Fibroblast of skin of left quadriceps (primary cell): ENCODE measurements at places on chromosomes 2 and 18.
A peak's percentile ranks its signal among the peaks of the same experiment; 100 is the strongest.

- DNase-seq, result no peak
Observed at GRCh38 chr2:64945973-64946768, 43.0 kb upstream of the SLC1A4 start.

DNA sequence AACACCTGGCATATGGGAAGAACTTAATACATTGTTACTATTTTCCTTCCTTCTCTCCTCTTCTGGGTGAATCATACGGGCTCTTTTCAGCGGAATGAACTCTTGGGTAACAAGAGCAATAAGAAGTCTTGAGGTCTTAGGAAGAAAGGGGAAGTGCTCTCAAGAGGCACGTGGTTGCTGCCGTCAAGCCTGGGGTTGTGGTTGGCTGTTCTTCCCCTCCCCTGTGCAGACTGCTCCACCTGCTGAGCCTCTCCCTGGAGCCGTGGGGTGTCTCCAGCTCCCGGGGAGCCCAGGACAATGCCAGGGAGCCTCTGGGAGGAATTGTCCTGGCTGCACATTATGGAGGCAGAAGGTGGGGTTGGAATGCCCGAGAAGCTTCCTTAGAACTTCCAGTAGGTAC, 19.4 kb downstream of the TOGARAM2 start:
- DNase-seq, result no peak

DNA sequence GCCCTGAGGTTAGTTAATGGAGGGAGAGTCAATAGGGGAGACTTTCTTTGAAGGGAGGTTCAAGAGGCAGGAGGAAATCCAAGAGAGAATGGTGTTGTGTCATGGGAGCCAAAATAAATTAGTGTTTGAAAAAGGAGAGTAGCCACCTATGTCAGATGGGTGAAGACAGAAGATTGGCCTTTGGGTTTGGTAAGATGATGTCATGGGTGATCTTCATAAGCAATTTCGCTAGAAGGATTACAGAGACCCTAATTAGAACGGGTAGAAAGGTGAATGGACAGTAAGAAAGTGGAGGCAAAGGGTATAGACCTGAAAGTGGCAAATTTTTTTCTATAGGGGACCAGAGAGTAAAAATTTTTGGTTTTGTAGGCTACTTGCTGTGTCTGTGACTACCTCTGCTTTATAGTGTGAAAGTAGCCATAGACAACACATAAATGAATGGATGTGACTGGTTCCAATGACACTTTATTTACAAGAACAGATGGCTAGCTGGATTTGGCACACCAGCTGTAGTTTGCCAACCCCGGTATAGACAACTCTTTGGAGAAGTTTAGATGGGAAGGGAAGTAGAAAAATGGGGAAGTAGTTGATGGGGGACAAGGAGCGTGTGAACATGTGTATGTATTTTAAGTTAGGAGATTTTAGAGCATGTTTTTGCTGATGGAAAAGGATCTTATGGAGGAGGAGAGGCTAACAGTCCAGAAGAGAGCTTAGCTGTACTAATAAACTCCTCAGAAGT, 9.3 kb downstream of the STAMBP start:
- no peak for DNase-seq

- no peak for DNase-seq
Observed at GRCh38 chr2:146633159-146633558, 1211.7 kb upstream of the ACVR2A start.

DNA sequence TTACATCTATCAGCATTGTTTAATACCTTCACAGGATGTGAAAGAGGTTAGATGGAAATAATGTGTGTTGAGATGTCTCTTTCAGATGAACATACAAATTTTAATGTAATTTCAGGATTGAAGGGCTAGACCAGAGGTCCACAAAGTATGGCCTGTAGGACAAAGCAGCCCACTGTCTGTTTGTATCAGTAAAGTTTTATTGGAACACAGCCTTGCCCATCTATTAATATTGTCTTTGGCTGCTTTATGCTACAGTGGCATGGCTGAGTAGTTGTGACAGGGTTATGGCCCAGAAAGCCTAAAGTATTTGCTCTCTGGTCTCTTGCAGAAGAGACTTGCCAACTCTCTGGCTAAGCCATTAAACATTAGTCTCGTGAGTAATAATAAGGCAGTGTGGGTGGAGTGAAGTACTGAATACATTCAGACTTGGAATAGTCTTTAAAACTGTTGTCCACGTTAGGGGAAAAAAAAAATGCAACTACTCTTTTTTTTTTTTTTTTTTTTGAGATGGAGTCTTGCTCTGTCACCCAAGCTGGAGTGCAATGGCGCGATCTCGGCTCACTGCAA, 74.5 kb upstream of the NOSTRIN start:
- DNase-seq, result no peak

DNA sequence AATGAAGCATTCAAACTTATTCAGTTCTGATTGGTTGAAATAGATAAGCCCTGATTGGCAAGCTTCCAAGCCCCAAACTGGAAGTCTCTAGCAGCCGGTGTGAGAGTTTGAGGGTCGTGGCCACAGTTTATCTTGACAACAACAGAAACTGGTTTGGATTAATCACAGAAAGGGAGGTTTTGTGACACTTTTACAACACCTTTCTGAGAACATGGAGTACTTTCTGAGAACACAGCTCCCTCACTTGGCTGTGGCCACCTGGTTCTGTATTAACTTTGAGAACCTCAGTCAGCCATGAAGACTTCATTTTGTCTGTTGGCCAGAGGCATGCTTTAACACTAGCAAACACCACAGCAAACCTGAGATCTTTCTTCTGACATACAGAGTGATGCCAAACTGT, 280.7 kb upstream of the VWC2L start:
- DNase-seq, result no peak

DNA sequence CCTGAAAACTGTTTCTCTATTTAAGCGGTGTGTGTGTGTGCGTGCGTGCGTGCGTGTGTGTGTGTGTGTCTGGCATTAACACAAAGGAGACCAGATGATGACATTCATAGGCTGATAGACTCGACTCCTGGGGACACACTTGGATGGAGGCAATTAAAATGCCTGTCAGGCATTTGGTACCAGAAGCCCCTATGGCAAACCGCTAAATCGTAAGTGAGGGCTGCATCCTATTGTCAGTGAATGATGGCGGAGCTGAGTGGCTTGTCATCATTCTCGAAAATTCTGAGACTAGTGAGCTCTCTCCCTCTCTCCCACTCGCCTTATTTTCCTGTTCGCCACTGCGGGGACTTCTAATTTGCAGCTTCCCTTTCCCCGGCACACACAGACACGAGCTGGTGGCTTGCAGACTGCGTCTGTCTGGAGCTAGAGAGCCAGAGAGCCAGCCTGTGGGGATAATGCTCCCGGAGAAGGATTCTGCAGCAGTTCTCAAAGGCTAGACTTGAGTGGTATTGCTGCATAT, 155.4 kb downstream of the MAP2 start:
- DNase-seq, result no peak

DNA sequence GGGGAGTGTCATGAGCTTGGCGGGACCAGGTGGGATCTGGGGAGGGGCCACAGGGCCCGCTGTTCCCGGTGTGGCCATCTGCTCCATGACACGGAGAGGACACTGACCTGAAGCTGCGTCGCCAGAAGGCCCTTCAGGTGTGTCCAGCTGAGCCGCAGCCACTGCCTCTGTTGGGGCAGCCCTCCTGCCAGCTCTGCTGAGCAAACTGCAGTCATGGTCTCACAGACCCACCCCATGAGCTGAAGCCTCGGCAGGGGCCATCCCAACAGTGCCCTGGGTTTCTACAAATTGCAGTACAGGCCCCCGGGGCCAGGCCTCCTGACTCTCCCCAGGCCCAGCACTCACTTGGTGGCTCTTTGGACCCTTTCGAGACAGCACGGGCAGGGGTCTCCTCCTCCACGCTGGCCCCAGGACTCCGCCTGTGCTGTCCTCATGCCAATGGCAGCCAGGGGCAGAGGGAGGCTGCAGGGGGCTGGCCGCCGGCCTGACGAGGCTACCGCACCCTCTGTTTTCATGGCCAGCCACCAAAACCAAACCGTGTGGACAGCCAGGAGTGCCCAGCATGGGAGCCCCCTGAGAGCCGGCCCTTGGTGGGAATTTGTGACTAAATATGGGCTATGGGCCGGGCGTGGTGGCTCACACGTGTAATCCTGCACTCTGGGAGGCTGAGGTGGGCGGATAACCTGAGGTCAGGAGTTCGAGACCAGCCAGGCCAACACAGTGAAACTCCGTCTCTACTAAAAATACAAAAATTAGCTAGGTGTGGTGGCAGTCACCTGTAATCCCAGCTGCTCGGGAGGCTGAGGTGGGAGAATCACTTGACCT, 175.2 kb upstream of the SALL3 start:
- no peak for DNase-seq

- DNase-seq, result no peak
Observed at GRCh38 chr2:104472076-104472475, 381.8 kb upstream of the POU3F3 start.

GRCh38 chr2:150885236-150885635, 376.4 kb downstream of the RBM43 start:
- DNase-seq, result no peak

GRCh38 chr2:56287508-56287907, 103.7 kb downstream of the CCDC85A start:
- no peak for DNase-seq

DNA sequence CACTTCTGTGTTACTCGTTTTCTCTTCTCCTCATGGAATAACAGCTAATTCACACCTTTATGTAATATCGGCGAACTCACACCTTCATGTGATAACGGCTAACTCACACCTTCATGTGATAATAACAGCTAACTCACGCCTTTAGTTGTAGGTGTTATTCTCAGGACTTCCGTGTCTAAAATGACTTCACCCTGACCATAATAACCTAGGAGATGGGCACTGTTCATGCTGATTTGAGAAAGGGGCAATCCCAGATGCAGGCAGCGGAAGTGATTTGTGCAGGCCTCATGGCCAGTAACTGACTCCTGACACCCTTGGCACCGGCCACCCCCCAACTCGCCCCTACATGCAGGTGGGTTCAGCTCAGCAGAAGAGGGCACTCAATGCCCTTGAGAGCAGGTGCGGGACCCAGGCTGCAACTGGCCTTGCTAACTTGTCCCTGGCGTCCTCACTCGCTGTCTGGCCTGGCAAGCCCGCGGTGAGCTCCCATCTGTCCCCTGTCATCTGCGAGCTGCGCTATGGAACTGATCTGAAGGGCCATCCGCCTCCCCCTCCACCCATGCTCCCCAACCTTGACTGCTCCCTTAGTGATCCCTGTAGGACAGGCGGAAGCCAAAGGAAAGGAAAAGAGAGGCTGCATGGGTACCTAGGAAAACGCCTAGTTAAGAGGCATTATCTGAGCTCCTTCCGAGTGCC, 42.6 kb upstream of the MTCL1 start:
- DNase-seq, result no peak

GRCh38 chr2:156398176-156398575, 38.0 kb upstream of the GPD2 start:
- DNase-seq, result no peak

GRCh38 chr2:46847185-46847710, 68.4 kb downstream of the MCFD2 start:
- DNase-seq, result peak; percentile 95

- peak; percentile 74 for DNase-seq
Observed at GRCh38 chr2:32832821-32833220, 113.9 kb upstream of the LTBP1 start.

DNA sequence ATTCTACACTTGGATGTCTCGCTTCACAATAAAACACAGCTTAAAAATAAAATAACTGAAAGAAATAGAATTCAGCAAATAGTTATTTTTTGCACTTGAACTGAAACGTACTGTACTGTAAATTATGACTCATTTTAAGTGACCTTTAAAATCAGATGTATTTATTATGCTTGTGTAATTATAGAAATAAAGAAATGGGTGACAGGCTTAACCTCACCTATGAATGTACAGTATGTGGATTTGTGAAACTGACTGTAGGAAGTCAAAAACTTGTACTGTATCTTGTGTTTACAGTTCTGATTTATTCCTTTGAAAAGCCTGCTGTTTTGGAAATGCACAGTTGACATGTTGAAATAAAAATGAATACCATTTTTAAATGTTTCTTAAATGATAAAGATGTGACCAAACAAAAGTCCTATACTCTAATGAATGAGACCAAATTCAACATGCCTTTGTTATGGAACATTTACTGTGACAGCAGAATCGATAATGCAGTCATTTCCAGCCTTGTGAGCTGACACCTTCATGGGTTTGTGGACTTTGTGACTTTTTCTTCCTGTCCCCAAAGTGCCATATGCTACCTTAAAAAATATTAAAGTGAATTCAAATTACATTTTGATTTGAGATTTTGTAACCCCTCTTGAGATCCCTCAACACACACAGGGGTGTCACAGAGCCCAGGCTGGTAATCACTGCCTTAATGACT, 32.7 kb downstream of the NEMP2 start:
- DNase-seq, result no peak

DNA sequence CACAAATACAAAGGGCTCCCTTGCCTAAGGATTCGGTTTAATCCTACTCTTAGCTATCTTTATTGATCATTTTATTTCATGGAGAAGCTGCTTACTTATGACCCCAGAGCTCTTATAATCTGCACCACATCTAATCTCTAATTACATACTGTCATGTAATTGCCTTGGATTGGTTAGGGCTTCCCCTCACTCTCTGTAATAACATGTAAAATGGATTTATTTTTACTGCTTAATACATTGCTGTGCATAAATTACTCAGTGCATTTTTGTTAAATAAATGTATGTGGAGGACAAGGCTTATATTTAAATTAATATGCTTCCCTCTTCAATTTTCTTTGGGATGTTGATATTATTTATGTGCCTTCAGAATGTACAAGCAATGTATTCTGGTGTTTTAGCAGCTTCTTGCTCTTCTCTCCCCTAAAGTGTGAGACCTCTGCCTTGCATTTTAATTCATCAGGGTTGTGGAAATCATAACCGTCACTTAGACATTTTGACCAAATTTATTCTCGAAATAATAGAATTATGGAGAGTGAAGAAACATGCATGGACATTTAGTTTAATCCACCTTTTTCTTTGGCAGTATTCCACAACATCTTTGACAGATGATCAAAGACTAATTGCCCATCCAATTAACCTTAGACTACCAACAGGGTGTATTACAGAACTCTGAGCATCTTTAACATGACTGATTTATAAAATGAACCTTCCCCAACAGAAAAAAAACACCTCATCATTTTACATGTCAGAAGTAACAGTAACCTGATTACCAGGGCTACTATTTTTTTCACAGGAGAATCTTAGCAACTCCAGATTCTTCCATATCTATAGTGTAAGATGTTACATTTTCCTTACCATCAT, 692.6 kb downstream of the LRRTM4 start:
- DNase-seq, result no peak

GRCh38 chr2:191636235-191636543, 41.7 kb upstream of the NABP1 start:
- DNase-seq, result peak; percentile 79

DNA sequence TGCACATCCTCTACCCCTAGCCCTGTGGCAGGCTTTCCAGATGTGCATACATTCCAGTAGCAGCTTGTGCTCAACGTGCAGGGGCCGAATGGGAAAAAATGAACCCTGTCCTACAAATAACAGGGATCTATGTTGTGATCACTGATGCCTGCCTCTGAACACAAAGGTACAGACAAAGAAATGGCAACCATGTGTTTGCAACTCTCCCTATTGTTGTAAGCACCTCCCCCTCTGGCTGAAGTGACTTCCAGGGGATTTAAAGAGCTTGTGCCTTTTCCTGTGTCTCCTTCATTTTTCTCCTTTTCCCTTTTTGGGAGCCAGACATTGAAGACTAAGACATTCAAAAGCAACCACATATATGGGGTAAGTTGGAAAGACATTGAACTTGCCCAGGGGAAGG, 21.6 kb downstream of the ARHGAP25 start:
- no peak for DNase-seq
